CD4-positive, alpha-beta T cell treated with Interleukin-4 for 1 hour (primary cell): ENCODE measurements at places on chromosomes 3 and 15.

GRCh38 chr15:29356786-29357185, 87.2 kb upstream of the NSMCE3 start:
- DNase-seq = no peak

DNA sequence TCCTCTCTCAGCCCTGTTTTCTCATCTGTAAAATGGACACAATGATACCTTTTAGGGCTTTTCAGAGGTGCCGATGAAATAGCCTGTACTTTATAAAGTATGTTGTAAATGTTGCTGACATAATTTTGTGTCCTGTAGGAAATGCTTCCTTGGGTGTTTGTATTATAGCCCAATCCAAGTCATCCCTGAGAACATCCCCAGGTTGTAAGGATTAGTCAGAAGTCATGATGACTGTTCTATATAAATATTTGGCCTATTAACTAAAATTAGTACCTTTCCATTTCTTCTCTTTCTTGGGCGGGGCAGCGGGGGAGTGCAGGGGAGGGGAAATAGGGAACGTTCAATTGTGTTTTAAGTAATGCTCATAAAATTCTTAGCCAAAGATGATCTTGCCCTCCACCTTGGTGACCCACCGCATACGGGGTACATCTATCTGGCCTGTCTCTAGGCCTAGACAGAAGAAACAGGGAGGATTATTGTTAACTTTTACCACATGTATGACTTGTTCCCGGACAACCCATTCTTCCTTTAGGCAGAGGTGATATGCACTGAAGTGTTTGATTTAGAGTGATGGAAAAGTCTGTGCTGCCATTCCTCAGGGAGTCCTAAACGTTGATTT, 120.7 kb downstream of the VGLL4 start:
- no peak for DNase-seq

DNA sequence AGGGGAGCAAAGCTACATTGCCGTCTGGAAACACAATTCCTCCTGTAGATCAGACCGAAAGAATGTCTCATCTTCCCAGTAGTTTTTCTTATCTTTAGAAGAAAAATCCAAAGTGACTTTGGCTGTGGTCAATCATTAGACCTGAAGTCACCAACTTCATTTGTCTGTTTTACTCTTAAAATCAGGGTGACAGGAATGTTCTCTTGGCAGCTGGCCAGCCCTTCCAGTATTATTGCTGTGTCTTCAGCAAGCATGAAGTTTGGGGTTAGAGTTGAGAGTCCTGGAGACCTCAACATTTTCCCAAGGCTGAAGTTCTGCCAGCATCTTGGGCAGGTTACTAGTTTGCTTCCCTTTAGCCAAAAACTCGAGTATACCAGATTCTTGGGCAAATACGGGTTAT, 32.5 kb downstream of the RSL24D1 start:
- DNase-seq = no peak

GRCh38 chr3:100893590-100893989, 99.6 kb downstream of the ABI3BP start:
- no peak for DNase-seq

DNA sequence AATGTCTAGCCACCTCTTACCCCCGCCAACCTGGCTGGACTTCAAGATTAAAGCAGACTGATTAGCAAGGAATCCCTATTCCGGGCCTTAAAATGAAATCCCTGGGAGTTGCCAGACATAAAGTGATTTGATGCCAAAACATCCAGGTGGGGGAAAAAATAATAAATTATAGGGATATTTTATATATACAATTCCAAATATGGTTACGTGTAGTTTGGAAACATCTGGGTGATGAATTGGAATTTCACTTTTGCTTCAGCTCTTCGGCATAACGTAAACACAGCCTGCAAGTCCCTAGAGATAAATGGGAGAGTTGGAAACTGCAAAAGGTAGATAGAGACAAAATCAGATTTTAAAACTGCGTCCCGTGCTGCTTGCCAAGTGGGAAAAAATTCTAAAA, 545.5 kb upstream of the MDFIC2 start:
- no peak for DNase-seq

- no peak for DNase-seq
Observed at GRCh38 chr3:48664929-48665328, 2.2 kb upstream of the CELSR3 start.

GRCh38 chr15:22951381-22952280, 28.5 kb downstream of the CYFIP1 start:
- no peak for DNase-seq

- no peak for DNase-seq
Observed at GRCh38 chr3:106750092-106750491, 627.1 kb upstream of the CCDC54 start.

DNA sequence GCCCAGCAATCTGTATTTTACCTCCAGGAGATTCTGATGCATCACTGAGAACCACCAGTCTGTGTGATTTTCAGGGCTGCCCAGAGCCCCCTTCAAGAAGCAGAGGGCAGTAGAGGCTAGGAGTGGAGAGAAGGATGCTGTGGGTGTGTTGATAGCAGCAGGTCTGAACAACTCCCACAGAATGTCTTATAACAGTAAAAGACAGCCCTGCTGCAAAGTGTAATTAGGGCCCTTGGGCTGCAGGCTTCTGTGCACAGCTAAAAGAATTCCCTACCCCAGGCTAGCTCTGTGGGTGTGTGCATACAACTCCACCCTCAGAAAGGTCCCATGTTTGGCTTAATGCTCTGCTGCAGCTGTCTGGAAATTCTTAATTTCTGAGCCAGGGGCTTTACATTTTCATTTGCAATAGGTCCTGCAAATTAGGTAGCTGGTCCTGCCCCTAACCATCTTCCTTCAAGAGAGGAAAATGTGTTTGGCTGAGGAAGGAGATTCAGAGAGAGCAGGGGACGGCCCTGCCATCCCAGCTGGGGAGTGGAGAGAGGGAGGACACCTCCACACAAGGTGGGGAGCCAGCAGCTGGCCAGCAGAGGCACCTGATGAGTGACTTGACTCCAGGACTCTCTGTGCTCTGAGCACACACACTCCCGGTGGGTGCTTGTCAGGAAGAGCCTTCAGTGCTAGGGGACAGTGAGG, 43.2 kb upstream of the RAB6B start:
- DNase-seq = no peak

GRCh38 chr15:36831125-36831903, 251.9 kb downstream of the CDIN1 start:
- no peak for DNase-seq

- DNase-seq = no peak
Observed at GRCh38 chr15:70627734-70628548, 135.4 kb downstream of the UACA start.

GRCh38 chr3:106850437-106850836, 526.8 kb upstream of the CCDC54 start:
- DNase-seq = no peak

GRCh38 chr3:155070316-155070715, 9.8 kb upstream of the MME start:
- no peak for DNase-seq
